ENCODE measurements at places on chromosomes 3 and 15.
A peak's percentile ranks its signal among the peaks of the same experiment; 100 is the strongest.

GRCh38 chr3:120780977-120781376 is 38.4 kb downstream of the GTF2E1 start:
- peak; percentile 90 for DNase-seq

DNA sequence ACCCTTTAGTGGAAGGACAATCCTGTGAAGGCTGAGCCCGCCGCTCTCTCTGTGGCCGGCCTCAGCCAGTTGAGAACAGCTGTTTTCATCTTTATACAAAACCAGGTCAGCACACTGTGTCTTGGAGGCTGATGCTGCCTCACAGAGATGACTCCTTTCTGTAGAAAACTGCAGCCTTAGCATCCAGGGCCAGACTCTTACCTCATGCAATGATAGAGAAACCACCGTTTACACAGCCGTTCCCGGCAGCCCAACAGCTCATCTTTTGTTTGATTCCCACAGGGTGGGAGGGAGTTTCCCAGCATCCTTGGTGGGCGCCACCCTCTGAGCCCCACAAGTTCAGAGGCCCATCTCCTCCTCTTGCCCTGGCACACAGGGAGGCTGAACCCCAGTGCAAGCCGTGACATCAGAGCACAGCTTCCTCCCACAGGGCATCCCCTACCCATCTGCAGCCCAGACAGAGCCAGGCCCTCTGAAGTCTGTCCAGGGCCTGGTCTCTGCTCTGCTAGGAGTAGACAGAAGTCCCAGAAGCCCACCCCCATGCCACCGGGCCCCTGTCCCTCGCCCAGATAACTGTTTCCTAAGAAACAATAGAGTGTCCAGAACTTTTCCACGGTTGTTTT is 105.0 kb downstream of the LRRK1 start:
- no peak for DNase-seq

DNA sequence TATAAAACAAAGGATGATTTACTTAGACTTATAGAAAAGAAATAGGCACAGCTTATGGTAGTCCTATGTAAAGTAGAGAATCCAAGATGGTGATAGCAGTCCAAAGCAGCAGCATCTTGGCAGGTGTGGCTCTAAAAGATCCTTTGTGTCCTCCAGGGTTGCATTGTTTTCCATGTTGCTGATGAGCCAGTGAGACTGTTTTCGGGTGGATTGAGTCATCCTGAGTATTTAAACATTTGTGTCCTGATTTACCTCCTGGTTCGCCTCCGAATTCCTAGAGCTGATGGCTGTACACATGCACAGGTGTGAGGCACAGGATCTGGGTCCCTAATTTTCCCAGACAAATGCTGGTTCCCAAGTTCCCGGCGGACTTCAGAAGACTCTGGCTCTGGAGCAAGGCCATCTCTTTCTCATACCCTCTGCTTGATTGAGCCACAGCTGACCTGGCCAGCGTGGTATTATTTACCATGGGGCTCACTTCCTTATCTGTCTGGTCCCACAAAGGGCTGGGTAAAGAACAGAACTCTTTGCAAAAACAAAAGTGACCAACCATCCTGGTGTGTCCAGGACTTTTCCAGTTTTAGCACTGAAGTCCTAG is 51.0 kb downstream of the ARNT2 start:
- DNase-seq: no peak

- DNase-seq: no peak
Measured at GRCh38 chr3:57805266-57805665, 49.2 kb downstream of the SLMAP start.

DNA sequence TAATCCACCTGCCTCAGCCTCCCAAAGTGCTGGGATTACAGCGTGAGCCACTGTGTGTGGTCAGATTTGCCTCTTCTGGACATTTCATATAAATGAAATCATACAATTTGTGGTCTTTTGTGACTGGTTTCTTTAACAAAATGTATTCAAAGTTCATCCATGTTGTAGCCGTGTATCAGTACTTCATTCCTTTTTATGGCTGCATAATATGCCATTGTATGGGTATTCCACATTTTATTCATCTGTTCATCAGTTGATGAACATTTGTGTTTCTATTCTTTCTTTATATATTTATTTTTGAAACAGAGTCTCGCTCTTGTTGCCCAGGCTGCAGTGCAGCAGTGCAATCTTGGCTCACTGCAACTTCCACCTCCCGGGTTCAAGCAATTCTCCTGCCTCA is 25.8 kb downstream of the WDR76 start:
- no peak for DNase-seq

- DNase-seq: no peak
Measured at GRCh38 chr15:40934457-40934856, 5.3 kb downstream of the DLL4 start.

DNA sequence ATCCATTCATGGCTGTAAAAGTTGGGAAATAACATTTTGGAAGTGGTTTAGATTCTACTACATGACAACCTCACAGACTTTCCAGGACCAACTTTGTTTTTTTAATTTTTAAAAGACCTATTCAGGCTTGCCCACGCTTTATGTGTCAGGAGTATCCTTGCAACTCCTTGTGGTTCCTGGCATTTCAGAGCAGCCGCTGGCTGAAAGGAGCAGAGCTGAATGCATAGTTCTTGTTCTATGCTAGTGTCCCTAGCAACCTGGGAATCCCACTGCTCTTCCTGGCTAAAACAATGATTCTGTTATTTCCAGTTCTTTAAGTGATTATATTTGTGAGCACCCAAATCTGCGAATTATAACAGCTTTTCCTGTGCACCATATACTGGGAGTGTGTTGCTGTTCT is 34.9 kb downstream of the CP start:
- no peak for DNase-seq

DNA sequence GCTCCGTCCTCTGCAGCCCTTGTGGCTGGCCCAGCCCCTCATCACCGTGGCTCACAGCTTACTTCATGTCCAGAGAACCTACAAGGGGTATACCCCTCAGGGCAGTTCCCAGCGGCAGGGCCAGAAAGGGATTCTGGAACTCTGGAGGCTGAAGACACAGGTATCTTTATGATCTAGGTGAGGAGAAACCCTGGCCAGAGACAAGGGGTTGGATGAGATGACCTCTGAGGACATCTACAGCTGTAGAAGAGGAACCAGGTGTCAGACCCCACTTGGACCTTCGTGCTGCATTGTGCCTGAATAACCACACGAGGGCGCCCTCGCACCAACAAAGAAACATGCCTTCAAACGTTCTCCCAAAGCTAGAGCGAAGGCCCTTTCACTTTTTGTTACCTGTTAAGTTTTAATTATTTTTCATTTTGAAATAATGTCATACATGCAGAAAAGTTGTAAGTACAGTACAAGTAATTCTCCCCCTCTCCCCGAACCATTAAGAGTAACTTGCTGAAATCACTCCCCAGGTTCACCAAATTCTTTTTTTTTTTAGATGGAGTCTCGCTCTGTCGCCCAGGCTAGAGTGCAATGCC is 118.7 kb upstream of the SMAD3 start:
- peak; percentile 70 for DNase-seq

DNA sequence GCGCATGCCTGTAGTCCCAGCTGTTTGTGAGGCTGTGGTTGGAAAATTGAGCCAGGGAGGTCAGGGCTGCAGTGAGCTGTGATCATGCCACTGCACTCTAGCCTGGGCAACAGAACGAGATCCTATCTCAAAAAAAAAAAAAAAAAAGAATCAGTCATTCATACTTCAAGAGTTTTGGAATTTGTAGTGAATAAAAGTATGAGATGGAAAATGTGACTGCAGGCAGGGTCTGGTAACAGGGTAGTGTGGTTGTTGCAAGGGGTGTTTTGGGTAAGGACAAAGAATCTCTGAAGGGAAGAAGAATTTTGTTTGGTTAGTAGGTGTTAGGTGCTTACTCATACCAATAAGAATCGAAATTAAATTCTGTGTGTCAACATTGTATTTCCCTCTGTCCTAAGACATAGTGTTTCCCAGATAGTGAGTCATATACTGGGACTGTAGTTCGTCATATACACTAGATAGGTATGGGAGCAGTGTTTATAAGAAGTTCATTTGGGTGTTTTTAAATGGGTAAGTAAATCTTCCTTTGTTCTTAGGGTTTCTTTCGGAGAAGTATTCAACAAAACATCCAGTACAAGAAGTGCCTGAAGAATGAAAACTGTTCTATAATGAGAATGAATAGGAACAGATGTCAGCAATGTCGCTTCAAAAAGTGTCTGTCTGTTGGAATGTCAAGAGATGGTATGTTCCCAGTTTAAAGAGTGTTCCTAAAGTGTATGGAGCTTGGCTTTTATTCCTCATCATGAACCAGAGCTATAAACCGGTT is 14.2 kb downstream of the NR1D2 start:
- peak; percentile 87 for DNase-seq

GRCh38 chr3:167521006-167521355 is 47.1 kb upstream of the SERPINI2 start:
- no peak for DNase-seq

- no peak for DNase-seq
Measured at GRCh38 chr3:45143673-45144671, 2.2 kb downstream of the CDCP1 start.
